ENCODE measurements at places on chromosomes 16 and 17. TPM values are rescaled to one million over a fixed set of nuclear protein-coding genes. Genes with fewer than 3 reads are reported as not detected.

DNA sequence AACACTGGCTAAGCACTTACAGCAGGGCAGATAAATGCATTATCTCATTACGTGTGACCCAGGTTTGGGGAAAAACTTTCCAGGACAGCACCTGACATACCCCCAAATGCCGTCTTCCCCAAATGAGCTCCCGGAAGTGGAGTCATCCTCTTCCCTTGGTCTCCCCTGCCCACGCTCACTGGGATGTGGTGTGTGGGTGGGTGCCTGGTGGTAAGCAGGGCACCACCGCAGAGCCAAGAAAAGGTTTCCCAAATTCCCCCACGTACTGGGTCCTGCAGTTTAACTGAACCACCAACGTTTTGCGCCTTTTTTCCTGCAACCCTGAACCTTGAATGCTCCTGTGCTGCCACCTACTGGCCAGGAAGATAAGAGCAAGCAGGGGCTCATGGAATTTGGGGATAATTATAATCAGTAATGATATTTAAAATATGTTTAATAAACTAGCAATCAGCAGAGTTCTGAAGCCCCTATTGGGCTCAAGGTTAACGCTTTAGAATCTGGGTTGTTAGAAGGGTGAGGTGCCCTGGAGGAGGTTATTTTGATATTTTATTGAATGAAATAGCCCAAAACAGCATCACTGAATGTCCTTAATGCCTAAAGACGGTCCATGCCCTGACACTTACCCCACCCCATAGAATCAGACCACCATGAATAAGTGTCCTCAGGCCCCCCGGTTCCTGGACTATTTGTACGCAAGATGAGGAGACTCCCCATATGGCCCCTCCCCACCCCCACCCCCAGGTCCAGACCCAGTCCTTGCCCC lies 8.0 kb downstream of the SPPL2C start:
- peak; percentile 72 for DNase-seq

DNA sequence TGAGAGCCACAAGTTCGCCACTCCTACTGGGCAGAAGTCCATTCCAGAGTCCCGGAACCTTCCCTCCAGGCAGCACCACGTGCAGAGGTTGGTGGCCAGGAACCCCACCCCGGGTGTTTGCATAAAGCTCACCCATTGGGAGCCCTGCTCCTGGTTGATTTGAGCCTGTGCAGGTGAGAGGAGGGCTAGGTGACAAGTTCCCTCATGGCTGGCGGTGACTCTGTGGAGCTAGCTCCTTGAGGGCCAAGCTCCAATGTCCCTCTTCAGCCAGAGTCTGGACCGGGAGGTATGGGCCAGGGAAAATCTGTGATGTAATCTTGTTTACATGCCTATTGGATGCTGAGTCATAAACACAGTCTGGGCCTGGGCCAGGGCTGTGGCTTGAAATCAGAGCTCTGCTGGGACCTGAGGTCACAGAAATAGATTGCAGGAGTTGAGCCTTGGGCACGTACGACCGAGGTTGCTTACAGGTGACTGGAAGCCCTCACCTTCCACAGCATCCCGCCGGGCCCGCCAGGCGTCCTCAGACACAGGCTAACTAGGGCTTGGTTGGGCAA lies 118.9 kb downstream of the AATF start:
- DNase-seq, result no peak

GRCh38 chr17:63317166-63317840 lies 128.8 kb downstream of the CYB561 start:
- no peak for DNase-seq

XYLT1 gene
- 11.1 TPM for total RNA-seq

GCGR gene
- not detected for total RNA-seq

DNA sequence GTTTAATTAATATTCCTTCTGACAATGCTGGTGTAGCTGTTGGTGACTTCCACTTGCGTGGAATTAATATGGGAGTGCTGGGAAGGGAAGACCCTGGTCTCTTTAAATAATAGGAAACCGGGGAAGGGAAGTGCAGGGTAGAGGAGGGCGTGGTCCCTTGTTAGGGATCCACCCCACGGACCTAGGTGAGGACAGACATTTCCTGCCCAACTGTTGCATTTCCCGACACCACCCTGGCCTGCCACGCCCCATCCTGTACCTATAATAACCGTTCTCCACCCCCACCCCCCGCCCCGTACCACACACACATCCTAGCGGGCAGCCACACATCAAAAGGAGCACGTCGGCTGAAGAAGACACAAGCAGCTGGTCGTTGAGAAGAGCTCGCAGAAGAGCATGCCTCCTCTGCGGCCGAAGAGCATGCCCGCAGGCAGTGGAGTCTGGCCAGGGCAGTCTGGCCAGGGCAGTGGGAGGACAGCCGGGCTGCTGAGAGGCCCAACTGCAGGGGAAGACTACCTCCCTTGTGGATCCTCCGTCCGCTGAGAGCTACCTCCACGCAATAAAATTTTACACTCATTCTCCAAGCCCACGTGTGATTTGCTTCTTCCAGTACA lies 36.8 kb upstream of the MMD start:
- DNase-seq, result no peak

GRCh38 chr16:425740-426114 lies 278 bp downstream of the RAB11FIP3 start:
- DNase-seq, result peak; percentile 31

GRCh38 chr16:57764341-57765159 lies 29.0 kb downstream of the KATNB1 start:
- peak; percentile 28 for DNase-seq

ABCA9 gene
- total RNA-seq, result 0.23 TPM

- no peak for DNase-seq
Measured at GRCh38 chr17:66889480-66890230, 54.7 kb downstream of the CACNG5 start.

DNA sequence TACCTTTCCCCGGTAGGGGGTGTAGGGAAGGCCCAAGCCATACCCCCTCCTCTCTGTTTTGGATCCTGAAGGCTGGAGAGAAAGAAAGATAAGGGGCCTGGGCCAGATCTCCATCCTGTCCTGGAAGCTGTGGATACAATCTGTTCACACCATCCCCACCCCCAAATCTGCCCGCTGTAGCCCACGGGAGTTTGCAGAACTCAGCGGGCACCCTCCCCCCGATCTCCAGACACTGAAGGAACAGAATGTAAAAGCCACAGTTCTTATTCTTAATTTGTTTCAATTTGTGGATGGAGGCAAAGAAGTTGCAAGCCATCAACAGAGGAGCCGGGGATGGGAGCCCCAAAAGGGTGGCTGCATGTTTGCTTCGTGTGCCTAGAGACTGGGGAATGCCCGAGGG lies 27.2 kb downstream of the GJD3 start:
- DNase-seq, result no peak

GRCh38 chr17:13594762-13595598 lies 6.7 kb downstream of the HS3ST3A1 start:
- DNase-seq, result peak; percentile 82

All from endothelial cell (in vitro differentiated cells).